ENCODE measurements at places on chromosomes 6 and 20. TPM values are rescaled to one million over a fixed set of nuclear protein-coding genes. Genes with fewer than 3 reads are reported as not detected.

The SRMS gene
- total RNA-seq, result not detected

The RAB44 gene
- total RNA-seq, result not detected

The MYMX gene
- 0.34 TPM for total RNA-seq

The HLA-DQA1 gene
- total RNA-seq, result 1.3 TPM

The SYCP2L gene
- 0.08 TPM for total RNA-seq

The HAO1 gene
- total RNA-seq, result not detected

Data from psoas muscle (tissue), 8 donors.